ENCODE measurements at places on chromosomes 13 and 19.

DNA sequence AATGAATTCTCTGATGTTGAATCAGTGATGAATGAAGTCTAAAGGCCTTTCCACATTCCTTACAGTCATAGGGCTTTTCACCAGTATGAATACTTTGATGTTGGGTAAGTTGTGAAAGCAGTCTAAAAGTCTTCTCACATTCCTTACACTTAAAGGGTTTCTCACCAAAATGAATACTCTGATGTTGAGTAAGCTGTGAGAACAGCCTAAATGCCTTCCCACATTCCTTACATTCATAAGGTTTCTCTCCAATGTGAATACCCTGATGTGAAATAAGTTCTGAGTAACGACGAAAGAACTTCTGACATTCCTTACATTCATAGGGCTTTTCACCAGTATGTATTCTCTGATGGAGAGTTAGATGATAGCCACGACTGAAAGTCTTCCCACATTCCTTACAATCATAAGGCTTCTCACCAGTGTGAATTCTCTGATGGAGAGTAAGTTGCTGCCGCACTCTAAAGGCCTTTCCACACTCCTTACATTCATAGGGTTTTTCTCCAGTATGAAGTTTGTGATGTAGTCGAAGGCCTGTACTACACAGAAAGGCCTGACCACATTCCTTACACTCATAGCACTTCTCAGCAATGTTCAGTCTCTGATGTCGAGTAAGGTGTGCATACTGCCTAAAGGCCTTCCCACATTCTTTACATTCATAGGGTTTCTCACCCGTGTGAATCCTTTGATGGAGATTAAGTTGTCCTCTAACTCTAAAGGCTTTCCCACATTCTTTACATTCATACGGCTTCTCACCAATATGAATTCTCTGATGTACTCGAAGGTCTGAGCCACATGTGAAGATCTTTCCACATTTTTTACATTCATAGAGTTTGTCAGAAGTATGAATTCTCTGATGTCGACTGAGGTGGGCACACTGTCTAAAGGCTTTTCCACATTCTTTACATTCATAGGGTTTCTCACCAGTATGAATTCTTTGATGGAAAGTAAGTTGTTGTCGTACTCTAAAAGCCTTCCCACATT is 19.9 kb downstream of the ZFP30 start:
- DNase-seq: no peak

DNA sequence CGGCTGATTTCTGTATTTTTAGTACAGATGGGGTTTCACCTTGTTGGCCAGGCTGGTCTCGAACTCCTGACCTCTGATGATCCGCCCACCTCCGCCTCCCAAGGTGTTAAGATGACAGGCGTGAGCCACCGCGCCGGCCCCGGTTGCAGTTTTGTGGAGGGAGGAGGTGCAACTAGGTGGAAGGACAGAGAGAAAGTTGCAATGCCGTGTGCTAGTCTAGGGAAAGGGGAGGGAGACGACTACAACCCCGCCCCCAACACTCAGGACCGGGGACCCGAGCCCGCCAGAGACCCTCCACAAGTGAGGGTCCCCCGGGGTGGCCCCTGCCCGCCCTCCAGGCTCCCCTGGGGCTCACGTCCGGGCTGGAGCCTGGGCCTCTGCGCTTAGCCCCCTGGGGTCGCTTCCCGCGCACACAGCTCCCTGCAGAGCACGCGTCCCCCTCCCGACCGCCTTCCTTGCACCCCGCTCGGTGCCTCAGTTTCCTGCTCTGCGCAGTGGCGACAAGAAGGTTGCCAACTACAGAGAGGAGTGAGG is 1.2 kb upstream of the ARID3A start:
- no peak for DNase-seq

GRCh38 chr13:73602295-73602694 is 531.9 kb downstream of the KLF12 start:
- DNase-seq: no peak

- no peak for DNase-seq
These were observed 20.7 kb upstream of the OLFM4 start for GRCh38 chr13:53007872-53008271.

- DNase-seq: no peak
These were observed 41.7 kb downstream of the UFM1 start for GRCh38 chr13:38391341-38391740.
